ENCODE measurements at places on chromosomes 3 and 15. TPM values are rescaled to one million over a fixed set of nuclear protein-coding genes. Genes with fewer than 3 reads are reported as not detected.

DNA sequence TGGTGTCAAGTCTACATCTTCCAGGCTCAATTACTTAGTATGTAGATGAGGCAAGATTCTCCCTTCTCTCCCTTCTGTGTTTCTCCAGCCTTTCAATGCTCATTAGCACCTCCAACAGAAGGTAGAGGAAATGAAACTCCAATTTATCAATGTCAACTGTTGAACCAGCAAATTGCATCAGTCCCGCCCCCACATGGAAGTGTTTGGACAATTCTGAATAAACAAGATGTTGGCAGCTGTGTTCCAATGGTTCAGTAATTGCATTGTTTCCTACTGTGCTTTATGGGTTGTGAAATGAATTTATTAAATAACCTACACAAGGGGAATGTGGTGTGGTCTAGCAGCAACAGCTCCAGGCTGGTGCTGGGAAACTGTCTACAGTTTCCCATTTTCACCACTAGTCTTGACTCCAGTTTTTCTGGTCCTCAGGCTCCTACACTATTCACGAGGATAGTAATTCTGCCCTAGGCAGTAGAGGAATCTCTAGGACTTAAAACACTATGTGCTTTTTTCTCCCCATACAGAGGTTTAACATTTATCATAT lies 91.9 kb downstream of the MB21D2 start:
- no peak for DNase-seq

GRCh38 chr15:38551720-38552648 lies 12.6 kb downstream of the RASGRP1 start:
- no peak for DNase-seq

DNA sequence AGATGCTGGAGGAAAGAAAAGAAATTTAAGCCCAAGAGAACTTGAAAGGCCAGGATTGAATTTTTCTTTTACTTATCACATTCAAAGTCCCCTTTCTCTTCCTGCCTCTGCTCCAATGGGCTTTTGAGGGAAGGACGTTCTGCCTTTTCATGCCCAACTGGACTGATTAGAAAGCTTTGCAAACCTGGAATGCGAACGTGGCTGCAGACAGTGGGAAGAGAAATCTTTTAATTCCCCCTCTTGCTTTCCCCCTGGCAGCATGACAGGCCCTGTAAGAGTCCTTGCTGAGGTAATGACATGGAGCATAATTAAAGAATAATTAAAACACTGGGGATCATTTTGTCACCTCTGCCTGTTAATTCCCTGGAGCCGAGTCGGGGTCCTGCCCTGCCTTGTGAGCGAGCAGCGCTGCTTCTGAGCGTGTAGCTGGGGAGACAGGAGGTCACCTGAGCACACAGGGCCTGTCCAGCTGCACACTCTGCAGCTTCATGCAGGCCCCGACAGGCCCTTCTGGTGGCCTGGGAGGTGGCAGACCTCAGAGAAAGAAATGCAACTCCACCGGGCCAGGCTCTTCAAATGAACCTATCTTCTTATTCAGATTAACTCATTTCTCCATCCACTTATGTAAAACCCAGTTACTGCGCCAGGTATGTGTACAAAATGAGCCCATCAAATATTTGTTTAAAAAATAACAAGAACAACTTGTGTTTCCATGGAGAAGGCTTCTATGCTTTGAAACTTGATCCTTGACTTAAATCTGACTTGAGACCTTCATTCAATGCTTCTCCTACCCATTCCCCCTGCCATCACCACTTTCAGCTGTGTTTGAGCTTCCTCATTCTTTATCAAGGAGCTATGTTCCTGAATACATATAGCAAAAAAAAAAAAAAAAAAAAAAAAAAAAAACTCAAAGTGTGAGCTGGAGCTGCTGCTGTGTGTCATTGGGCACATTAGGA lies 628.2 kb upstream of the CFAP20DC start:
- DNase-seq, result no peak

DNA sequence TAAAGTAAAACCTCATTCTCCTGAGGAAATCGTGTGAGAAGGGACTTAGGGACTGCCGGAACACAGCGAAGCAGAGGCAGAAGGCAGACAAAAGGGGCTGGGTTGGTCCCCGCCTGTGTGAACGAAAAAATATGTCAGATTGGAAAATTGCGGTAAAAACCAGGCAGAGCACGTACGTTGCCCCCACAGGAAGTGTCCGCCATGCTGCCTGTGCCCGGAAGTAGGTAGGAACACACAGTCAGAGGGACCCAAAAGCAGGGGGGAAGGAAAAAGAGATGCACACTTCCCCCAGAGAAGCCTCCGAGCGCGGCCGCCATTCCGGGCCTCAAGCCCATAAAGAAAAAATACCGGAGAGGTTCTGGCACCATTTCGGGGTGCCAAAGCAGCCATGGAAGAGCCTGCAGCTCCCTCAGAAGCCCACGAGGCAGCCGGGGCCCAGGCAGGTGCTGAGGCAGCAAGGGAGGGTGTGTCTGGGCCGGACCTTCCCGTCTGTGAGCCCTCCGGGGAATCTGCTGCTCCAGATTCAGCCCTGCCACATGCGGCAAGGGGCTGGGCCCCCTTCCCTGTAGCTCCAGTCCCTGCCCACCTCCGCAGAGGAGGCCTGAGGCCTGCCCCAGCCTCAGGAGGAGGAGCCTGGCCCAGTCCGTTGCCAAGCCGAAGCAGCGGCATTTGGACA lies at the start of gene MKRN3:
Gene MKRN3 (plus strand): TSS at position 280 of the 676 bp plus-strand sequence. CDS start 109 bp downstream, at position 389.
- no peak for DNase-seq

Gene CYP1A2
- polyA plus RNA-seq, result not detected
